ENCODE measurements at places on chromosomes 16 and 17.

GRCh38 chr16:67561501-67561823, 864 bp upstream of the CTCF start:
- DNase-seq: no peak

DNA sequence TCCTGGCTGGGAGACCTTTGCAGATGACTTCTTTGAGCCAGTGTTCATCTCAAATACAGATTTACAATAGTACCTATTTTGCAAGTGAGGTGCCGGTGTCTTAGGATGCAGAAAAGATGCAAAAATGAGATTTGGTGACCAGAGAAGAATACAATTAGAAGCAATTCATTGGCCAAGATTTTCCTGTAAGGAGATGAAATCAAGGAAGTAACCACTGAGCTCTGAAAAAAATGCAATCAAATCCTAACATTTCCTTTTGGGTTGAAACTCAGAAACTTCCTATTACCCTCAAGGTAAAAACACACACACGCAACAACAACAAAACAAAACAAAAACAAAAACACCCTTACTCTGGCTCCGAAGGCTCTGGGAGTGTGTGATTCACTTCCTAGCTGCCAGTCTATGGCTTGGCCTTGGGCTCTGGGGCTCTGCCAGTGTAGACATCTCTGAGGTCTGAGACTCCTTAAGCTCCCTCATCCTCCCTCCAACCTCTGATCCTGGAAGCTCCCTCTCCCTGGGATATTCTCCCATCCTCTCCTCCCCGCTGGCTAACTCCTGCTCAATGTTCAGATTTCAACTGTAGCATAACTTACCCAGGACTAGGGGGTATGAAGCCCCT, 16.8 kb upstream of the MT4 start:
- no peak for DNase-seq

DNA sequence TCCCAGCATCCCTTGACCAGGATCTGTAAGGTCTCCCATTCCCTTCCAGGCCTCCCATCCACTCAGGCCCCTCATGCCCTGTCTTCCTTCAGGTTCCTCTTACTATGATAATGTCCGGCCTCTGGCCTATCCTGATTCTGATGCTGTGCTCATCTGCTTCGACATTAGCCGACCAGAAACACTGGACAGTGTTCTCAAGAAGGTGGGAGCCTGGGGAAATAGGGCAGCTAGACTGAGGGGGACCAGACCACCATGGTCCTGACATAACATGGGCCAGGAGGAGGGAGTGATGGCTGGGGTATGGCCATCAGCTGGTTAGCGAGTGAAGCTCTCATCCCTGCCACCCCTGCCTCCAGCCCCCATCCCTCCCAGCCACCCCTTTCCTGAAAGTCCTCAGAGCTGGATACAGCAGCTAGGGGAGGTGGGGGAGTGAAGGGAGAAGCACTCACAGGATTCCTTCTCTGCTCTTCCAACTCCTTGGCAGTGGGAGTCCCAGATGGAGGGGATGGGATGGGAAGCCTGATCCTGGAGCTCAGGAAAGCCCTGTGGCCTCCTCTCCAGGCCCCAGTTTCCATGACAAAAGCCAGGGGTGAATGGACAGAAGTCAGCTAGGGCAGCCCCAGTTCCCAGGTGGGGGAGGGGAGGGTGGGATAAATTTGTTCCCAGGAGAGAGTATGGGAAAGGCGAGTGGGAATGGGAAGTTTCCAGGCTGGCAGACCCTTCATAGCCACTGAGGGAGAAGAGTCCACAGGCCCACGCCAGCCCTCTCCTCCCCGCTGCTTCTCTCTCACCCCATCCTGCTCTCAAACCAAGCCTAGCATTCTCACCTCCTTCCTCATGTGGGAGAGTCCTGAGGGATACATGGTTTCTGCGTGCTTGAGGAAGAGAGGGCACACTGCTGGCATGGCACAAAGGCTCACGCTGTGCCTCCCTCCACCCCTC, 2.3 kb downstream of the RND2 start:
- DNase-seq: no peak

GRCh38 chr17:60525328-60525684, 736 bp downstream of the APPBP2 start:
- no peak for DNase-seq

GRCh38 chr16:22727285-22728166, 86.4 kb upstream of the HS3ST2 start:
- DNase-seq: no peak

- no peak for DNase-seq
Observed at GRCh38 chr16:25546791-25547190, 145.0 kb upstream of the HS3ST4 start.

All from stimulated activated CD4-positive, alpha-beta T cell treated with anti-CD3 and anti-CD28 coated beads, Interleukin-1b, Interleukin-23, amount 100 ng/mL, for 48 hours (primary cell).